ENCODE measurements at places on chromosomes 1 and 21. TPM values are rescaled to one million over a fixed set of nuclear protein-coding genes. Genes with fewer than 3 reads are reported as not detected.

MAP3K21 gene
- total RNA-seq, result 8.3 TPM

TPTE gene
- not detected for total RNA-seq

HMGCS2 gene
- total RNA-seq, result 270 TPM

NBPF6 gene
- total RNA-seq, result not detected

SDF4 gene
- 257 TPM for total RNA-seq

AGT gene
- 1.0 TPM for total RNA-seq

TGFB2 gene
- total RNA-seq, result 0.09 TPM

CCDC27 gene
- total RNA-seq, result not detected

DRAXIN gene
- 0.19 TPM for total RNA-seq

LDLRAD1 gene
- not detected for total RNA-seq

ADCY10 gene
- 0.07 TPM for total RNA-seq

GJA8 gene
- not detected for total RNA-seq

CD2 gene
- total RNA-seq, result 7.7 TPM

TMEM125 gene
- total RNA-seq, result 31.9 TPM

S100A7 gene
- total RNA-seq, result not detected

THEMIS2 gene
- total RNA-seq, result 17.7 TPM

P3H1 gene
- 20.0 TPM for total RNA-seq

SPATA21 gene
- not detected for total RNA-seq

NPHS2 gene
- not detected for total RNA-seq
